Left ventricle myocardium inferior (tissue), 1 donor: ENCODE measurements at places on chromosomes 6 and 20.

GRCh38 chr6:16929809-16930208, 168.5 kb upstream of the ATXN1 start:
- no peak for DNase-seq

GRCh38 chr6:159973951-159974350, 5.1 kb downstream of the IGF2R start:
- DNase-seq: no peak

- DNase-seq: no peak
Observed at GRCh38 chr20:62697468-62697912, 11.1 kb upstream of the NTSR1 start.

DNA sequence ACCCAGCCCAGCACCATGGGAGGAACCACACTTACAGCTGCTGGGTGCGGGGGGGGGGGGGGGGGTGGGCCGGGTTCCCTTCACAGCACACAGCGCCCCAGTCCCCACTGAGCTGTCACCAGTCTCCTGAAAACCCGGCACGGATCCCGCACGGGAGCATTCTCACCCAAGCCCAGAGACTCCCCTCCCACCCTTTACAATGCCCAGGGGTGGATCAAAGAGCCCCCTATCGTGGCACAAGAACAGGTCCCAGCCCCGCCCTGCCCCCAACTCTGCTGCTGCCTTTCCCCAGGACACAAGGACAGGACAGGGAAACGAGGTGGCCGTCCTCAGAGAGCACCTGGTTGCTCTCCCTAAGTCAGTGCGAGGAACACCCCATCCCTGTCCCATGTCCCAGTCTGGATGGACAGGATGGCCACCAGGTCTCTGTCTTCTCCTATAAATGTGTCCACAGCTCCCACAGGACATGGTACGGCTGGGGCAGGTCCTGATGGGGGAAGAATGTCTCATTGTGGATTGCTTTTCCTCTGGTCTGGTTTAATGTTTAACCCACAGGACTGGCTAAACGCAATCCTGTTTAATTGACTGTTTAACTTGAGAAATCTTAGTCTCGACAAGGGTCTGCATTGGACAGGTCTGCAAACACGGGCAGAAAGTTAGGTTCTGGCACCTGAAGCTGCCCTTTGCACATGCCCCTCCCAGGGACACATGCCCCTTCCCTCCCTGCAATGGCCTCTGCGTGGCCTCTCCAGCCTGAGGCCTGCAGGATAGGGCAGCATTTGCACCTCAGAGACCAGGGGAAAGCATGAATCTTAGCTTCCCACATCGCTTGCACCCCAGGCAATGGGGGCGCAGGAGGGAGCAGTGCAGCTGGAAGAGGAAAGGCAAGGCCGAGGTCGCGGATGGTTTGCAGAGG, 45.3 kb downstream of the DACT2 start:
- no peak for DNase-seq

GRCh38 chr6:94955156-94955555, 622.2 kb upstream of the MANEA start:
- no peak for DNase-seq

DNA sequence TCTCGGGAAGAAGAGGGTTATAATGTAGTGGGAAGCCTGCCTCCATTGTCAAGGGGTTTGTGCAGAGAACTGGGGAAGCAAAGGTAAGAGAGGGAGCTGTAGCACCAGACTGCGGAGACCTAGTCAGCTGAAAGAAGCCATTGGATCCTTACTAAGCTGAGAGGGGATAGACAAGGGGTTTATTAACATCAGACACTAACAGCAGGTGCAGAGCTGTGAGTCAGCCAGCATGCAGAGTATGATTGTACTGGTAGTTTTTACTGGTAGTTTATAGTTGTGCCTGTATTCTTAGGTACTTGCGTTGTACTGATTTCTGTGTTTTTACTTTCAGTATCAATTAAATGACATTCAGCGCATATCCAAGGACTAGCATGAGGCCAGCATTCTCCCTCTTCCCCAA, 17.8 kb upstream of the COL19A1 start:
- no peak for DNase-seq
